ENCODE measurements at places on chromosomes 7 and 10. TPM values are rescaled to one million over a fixed set of nuclear protein-coding genes. Genes with fewer than 3 reads are reported as not detected.

AKR1B15 gene
- total RNA-seq = 32.0 TPM

C10orf53 gene
- not detected for total RNA-seq

AKR1D1 gene
- not detected for total RNA-seq

ADAMTS14 gene
- total RNA-seq = 0.09 TPM

CPED1 gene
- total RNA-seq = not detected

OR2A5 gene
- total RNA-seq = not detected

SPDYE5 gene
- not detected for total RNA-seq

PRR15 gene
- total RNA-seq = 1.1 TPM

KIAA1217 gene
- 2.1 TPM for total RNA-seq

SPDYE16 gene
- total RNA-seq = not detected

HOXA9 gene
- 0.63 TPM for total RNA-seq

PITX3 gene
- total RNA-seq = 0.37 TPM

DBF4 gene
- 27.4 TPM for total RNA-seq

ZNF783 gene
- 7.2 TPM for total RNA-seq

PVRIG gene
- total RNA-seq = not detected

EDRF1 gene
- total RNA-seq = 16.5 TPM

GARIN1A gene
- total RNA-seq = 0.45 TPM

PHYHIPL gene
- 0.31 TPM for total RNA-seq

FFAR4 gene
- 0.14 TPM for total RNA-seq

PIP gene
- total RNA-seq = 0.18 TPM

MBL2 gene
- not detected for total RNA-seq

CYP2C19 gene
- total RNA-seq = not detected

SEMA3A gene
- total RNA-seq = 4.7 TPM

METTL27 gene
- total RNA-seq = 11.5 TPM

SPDYE6 gene
- not detected for total RNA-seq

NKX1-2 gene
- not detected for total RNA-seq

HTRA1 gene
- total RNA-seq = 57.5 TPM

CALHM3 gene
- 0.60 TPM for total RNA-seq

LRRC17 gene
- not detected for total RNA-seq

CCDC6 gene
- total RNA-seq = 23.7 TPM

SPDYE11 gene
- total RNA-seq = not detected

MAGI2 gene
- 0.46 TPM for total RNA-seq

CCT6A gene
- 305 TPM for total RNA-seq

ADCY1 gene
- total RNA-seq = 2.5 TPM

LBX1 gene
- not detected for total RNA-seq

HTR7 gene
- total RNA-seq = 0.10 TPM

CRTAC1 gene
- 1.4 TPM for total RNA-seq

LDB1 gene
- total RNA-seq = 36.0 TPM
